ENCODE measurements at places on chromosomes 12 and 14.

GRCh38 chr14:64973026-64973442 lies 898 bp upstream of the RAB15 start:
- no peak for DNase-seq

DNA sequence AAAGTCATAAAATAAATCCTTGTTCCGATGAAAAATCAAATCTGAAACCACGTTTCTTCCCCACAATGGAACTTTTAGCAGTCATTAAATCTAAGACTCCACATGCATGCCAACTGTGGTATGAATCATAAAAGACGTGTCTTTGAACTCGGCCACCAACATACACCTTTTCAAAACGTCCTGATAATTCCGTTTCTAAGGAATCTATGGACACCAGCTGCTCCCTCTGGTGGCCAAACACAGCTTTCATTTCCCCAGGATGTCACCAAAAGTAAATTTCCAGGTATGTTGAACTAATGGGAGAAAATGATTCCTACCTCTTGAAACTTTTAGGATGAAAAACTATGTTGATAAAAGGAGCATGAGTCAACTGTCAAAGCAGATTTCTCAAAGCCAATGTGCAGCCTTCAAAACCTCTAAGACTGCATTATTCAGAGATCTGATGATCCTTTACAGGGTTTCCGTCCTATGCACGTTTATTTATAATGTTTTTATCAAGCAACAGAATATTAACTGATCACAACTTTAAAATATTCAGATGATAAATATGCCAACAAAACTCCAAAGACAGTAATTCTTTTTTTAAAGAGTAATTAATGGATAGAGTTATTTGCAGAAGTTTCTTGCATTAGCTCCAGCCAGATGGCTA lies 96.2 kb downstream of the CIT start:
- no peak for DNase-seq

DNA sequence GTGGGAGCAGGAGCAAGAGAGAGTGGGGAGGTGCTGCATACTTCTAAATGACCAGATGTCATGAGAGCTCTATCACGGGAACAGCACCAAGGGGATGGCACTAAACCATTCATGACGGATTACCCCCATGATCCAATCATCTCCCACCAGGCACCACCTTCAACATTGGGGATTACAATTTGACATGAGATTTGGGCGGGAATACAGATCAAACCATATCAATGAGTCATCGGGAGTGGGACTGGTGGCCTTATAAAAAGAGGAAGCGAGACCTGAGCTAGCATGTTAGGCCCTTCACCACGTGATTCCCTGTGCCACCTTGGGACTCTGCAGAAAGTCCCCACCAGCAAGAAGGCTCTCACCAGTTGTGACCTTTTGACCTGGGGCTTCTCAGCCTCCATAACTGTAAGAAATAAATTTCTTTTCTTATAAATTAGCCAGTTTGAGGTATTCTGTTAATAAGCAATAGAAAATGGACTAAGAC lies 28.7 kb downstream of the COX8C start:
- DNase-seq, result no peak

DNA sequence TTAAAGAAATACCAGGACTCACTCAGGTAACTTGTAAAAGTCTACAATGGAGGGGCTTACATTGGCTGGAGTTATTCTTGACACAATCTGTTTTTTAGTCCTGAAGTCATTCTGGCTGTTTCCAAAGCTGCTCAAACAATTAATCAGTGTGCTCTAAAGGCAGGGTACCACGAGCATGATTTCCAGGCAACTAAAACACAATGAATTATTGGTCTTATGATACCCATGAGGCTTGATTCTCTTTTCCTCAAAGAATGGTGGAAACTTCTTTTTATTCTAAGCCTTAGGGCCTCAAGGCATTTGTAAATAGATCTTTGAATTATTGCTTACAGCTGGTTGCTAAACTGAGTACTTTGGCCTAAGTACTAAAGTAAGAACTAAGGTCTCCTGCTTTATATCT lies 199.8 kb upstream of the PDZRN4 start:
- no peak for DNase-seq

DNA sequence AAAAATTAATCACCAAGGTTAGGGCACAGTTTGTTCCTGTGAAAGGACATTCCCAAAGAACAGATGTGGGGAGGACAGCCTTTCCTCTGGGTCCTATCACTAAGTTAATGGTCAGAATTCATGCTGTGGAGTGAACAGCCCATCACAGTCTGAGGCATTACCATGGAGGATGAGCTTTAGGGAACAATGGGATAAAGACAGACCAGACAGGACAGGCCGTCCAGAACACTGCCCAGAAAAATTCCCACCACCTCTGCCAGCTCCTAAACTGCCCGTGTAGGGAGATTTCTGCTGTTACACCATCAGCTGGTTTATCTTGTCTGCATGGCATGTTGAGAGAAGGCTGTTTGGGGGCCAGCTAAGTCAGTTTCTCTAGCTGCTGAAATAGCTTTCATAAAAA lies 49.6 kb upstream of the IFNG-AS1 start:
- DNase-seq, result no peak
